Activated T-cell treated with anti-CD3 and anti-CD28 coated beads, Interleukin-2, amount 50 U/mL, for 1 hour (primary cell): ENCODE measurements at places on chromosomes 3 and 15.

DNA sequence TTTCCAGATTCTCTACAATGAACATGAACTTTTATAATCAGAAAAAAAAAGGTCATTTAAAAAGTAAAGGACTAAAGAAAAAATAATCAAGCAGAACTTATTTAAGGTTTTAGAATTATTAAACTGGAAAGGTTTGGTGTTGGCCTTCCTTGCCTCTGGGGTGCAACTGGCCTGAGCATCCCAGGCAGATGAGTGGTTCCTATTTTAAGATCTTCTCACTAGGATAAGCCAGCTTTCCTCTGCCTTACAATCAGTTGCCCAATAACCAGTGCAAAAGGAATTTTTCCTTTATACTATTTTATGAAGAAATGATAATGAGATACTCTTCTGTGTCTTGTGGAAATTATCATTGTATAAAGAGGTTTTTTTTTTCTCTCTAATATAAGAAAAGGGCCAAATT, 56.6 kb downstream of the SEC22A start:
- no peak for DNase-seq

DNA sequence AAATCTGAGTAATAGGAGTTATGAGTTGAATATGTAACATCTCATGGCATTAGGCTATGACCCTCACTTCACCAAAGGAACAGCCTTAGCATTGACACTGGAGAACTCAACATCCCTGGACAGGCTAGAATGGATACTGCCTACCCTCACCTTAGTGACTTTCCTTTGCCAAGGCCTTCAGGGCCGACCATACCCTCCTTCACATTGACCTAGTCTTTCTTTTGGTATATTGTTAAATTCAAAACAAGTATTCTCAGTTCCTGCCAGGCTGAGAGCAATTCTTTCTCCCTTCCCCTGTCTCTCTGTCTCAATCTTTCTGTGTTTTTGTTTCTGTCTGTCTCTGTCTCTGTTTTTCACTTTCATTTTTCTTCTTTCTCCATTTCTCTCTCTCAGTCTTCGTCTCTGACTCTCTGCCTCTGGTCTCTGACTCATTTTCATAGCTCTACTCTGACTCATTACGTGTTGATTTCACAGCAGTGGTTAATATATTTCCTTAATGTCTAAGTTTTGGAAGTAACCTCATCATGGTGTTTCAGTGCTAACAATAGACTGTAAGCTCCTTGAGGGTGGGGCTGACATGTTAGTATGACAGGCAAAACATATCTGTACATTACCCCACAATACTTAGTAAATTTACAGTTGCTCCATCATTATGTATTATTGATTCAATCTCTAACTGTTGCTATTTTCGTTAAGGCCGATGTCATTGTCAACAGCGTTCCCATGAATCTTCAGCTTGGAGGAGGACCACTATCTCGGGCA, 32.5 kb downstream of the PARP15 start:
- DNase-seq: no peak

DNA sequence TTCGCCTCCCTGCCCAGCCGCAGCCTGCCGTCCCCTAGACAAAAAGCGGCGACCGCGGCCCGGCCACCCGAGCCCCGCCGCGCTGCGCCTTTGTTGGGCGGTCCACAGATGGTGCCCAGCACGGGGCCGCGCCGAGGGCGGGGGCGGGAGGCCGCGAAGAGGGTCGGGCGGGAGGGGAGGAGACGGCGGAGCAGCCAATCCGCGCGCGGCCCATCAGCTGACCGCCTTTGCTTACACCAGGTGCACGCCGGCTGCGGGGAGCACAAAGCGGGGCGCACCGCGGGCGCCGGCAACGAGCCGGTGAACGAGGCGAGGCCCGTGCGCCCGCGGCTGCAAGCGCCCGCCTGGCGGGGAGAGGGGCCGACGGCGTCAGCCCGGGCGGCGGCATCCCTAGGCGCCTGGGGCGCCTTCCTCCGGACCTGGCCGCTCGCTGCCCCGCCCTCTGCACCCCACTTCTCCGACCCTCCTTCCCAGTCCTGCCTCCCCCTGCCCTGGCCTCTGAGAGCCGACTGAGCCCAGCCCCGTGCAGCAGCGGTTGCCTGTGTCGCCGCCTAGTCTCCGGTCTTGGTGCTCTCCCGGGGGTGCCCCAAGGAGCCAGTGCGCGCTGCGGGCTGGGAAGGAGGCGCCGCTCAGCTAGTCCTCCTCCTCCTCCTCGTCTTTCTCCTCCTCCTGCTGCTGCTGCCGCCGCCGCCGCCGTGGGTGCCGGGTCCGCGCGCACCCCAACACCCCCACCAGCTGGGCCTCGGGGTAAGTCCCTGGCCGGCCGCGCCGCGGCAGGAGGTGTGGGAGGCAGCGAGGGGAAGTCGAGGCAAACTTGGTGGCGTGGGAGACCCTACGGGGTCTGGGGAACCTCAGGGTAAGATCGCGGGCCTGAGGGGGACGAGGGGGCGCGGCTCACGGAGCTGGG, at the start of gene LRRN1:
Gene LRRN1 (plus strand): TSS at position 259 of the 907 bp plus-strand sequence. CDS start 45,211 bp downstream, outside the sequence.
- DNase-seq: peak; percentile 63

GRCh38 chr3:147403511-147403910, 2.8 kb downstream of the ZIC4 start:
- no peak for DNase-seq

- DNase-seq: no peak
These were observed 492.3 kb downstream of the DIPK2A start for GRCh38 chr3:144463911-144464310.

DNA sequence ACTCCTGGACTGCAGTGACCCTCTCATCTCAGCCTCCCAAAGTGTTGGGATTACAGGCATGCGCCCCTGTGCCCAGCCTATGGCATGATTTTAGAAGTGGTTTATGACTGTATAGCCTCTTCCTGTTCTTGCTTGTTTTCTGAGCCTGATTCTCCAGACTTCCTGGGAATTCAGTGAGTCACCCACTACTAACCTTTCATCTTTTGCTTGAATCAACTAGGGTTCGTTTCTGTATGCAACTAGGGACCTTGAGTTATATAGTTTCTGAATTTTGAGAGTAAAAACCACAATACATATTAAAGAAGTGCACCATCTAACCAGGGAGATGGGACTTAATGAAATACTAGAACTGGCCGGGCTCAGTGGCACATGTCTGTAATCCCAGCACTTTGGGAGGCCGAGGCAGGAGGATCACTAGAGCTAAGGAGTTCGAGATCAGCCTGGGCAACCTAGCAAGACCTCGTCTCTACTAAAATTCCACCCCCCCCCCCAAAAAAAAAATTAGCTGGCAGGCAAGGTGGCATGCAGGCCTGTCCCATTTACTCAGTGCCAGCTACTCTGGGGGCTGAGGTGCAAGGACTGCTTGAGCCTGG, 76.0 kb downstream of the ZNF609 start:
- DNase-seq: no peak

GRCh38 chr3:125108833-125109535, 53.2 kb upstream of the HEG1 start:
- no peak for DNase-seq

DNA sequence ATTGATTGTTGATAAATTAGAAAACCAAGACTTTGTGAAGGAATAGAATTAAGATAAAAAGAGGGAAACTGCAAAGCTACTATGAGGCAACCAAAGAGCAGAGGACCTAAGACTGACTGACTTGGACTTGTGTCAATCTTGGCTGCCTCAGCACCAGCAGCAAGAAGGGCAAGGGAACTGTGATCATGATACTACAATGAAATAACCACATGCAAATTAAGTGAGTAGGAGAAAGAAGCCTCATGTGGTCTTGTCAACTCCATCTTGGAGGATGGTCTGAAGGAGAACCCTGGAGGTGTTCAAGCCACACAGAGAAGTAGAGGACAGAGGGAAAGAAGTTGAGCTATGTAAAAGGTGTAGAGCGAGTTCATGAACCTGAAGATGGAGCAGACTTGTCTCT, 47.3 kb upstream of the THRB start:
- DNase-seq: no peak

DNA sequence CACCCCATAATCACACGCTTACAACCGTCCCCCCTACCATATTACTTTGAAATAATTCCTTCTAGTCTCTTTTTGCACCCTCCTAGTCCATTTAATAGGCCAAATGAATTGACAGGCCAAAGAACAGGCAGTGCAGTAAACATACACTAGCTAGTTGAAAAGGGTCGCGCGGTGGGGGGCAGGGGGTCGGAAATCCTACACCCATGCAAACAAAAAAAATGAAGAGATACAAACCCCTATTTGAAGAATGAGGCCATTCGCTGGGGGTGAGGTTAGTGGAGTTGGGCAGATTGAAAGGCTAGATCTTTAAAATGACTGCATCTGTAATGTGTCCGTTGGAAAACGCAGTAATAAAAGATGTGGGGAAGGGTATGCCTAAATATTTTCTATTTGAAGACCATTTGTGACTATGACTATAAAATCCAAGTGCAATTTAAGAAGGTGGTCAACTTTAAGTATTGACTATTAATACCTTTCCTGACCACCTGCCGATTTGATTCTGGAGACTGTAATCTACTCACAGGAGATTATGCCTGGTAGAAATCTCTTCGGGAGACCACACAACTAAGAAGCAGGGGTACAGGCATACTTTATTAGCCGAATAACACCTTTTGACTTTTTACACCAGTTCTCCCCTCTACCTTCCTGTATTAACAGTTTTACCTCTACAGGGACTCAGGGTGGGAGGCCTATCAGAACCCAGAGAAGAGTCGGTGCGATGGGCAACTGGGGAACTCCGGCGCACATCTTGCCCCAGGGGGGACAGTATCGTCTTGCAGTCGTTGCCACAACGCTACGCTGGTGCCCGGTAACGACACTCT, 762 bp upstream of the ARL6 start:
- no peak for DNase-seq

GRCh38 chr15:93196135-93196670, 107.2 kb upstream of the RGMA start:
- DNase-seq: no peak

GRCh38 chr15:46328821-46329220, 694.0 kb downstream of the SQOR start:
- DNase-seq: no peak

DNA sequence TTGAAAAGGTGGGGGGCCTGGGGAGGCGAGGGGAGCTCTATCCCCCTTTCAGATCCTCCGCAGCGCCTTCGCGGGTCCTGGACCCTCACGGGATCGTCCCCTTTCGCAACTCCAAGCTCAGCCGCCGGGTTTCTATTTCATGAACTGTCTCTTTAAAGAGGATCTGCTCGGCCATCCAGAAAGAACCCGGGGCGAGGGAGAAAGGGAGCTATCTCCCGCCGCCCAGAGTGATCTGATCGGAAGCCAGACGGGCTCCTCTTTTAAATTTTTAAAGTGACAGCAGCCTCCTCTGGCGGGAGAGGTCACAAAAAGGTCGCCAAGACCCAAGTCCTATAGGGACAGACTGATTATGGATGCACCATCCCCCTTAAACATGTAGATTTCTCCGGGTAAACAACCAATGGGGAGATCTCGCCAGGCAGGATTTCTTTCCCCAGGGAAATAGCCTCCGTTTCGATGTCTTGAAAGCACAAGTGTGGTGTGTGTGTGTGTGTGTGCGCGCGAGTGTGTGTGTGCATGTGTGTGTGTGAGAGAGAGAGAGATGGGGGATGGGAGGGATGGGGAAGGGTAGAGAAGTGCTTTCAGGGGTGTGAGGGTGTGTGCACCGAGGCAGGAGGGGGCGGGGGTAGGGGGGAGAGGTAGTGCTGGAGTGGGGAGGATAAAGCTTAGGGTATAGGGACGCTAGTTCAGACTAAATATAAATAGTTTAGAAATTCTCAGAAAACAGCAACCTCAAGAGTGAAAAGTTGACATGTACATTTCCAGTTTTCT, 516.1 kb downstream of the MECOM start:
- DNase-seq: peak; percentile 17

GRCh38 chr3:129122412-129123011, 908 bp upstream of the RAB43 start:
- DNase-seq: no peak

DNA sequence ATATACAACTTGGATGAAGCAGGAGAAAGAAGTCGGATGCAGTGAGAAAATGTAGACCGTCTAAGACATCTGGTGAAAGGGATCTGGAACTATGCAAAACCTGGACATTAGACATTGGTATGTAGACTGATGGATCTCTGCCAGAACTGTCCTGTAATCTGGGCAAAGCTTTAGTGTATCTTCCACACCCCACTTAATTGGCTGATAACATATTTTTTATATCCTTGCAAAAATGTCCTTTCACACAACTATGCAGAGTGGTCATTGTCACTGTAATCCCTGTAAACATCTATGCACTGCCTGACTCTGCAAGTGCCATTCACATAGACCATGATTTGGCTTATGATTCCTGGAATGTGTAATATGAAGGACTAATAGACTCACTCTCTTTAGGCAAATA, 163.1 kb downstream of the TUSC7 start:
- no peak for DNase-seq

GRCh38 chr15:101152914-101153313, 98.9 kb downstream of the CHSY1 start:
- no peak for DNase-seq

DNA sequence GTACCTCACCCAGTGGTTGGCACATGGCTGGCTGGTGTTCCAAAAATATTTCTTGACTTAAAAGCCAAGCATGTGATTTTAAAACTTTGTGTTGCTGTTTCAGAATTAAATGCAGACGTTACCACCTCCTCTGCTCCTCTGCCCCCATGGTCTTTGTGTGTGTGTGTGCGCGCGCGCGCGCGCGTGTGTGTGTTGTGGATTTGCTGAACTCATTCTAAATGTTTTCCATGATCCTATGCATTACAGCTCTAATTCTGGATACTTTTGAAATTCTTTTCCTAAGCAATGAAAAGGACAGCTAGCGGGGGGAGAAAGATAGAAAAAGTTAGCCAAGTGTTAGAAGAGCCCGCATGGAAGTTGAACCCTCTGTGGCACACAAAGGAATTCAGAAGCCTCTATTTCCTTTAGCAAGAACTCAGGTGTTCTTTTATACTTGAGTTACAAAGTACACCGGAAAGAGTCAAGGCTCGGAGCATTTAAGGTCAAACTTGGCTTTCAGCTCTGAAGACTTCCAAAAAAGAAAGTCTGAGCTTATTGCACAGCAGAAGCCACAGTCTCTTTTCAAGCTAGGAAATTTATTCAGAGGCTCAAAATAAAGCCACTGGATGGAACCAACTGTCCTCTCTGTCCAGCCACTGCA, 350.5 kb upstream of the TBL1XR1 start:
- no peak for DNase-seq

GRCh38 chr3:89372456-89372855, 265.0 kb downstream of the EPHA3 start:
- no peak for DNase-seq

DNA sequence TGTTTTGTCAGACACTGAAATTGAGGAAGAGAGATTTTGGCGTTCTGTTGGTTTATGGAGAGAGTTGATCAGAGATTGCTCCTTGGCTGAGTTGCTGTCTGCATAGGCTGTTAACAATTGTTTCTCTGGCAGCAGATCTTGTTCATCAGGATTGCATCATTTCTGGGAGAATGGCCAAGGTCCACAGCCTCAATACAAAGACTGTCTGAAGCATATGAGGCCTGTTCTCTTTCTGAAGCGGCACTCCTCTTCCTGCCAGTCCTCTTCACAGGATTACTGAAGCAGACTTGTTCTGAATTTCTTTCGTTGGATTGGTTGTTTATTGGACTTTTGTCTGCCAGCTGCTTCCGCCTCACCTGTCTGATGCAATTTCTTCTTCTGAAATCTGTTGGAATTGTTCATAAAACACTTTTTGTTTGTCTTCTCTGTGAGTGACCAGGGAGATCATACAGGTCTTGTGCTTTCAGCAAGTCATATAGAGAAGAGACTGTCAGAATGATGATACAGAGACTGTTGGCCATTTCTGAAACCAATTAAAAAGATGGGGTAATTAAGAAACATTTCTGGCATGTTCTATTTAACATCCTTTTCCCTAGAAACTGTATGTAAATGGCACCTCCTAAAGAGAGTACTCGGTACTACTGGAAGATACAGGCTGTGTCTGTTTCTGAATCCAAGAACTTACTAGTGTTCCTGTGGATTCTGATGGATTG, 25.5 kb downstream of the SETD5 start:
- DNase-seq: no peak
